ENCODE measurements at places on chromosomes 5 and 9.

DNA sequence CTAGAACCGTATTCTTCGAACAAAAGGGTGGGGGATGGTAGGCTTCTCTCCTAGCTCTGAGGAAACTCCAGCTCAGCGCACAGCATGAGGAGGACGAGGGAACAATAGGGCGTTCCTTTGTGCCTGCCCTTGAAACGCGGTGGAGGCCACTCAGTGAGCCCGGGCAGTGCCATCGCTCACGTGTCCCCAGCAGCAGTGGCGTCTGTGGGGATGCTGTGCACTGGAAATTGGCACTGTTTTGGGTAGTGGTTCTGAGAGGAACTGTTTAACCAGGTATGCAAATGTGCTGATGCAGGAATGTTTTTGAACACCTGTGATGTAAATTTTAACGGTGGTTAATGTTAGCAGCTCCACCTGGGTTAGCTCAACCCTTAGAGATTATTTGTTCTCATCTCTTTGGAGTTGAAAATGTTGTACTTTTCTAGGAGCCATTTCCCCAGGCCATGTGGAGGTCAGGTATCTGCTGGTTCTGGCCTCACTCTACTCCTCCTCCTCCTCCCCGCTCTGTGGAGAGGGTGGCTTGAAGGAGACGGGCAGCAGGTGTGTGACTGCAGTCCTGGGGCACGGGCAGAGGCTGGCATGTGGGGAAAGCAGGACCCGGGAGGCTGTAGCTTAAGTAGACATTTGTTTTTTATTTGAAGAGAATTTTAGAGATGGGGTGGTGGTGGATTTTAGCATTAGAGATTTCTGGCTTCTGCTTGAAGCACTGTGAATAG is 48.3 kb downstream of the EHMT1 start:
- DNase-seq = peak; percentile 30

GRCh38 chr5:42404366-42404765 is 18.9 kb upstream of the GHR start:
- DNase-seq = no peak

- no peak for DNase-seq
Observed at GRCh38 chr9:109245310-109245897, 75.5 kb downstream of the EPB41L4B start.

GRCh38 chr9:133285252-133285775 is 10.3 kb upstream of the ABO start:
- DNase-seq = no peak

DNA sequence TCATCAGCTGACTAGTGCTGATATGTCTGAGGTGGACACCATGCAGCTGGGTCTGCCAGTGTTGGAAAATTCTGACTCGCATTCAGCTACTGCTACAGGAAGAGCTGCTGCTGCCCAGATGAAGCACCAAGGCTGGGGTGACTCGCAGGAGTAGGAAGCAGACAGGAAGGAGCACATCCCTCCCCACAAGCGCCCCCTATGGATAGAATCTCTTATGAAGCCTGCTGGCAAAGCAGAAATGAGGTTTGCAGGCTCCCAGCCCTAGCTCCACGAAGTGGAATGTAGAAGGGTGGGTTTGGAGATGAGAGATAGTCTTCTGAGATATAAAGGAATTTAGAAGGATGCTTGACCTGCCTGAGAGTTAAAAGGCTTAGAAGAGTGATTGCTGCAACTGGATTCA is 443.0 kb downstream of the ACTL7B start:
- no peak for DNase-seq

DNA sequence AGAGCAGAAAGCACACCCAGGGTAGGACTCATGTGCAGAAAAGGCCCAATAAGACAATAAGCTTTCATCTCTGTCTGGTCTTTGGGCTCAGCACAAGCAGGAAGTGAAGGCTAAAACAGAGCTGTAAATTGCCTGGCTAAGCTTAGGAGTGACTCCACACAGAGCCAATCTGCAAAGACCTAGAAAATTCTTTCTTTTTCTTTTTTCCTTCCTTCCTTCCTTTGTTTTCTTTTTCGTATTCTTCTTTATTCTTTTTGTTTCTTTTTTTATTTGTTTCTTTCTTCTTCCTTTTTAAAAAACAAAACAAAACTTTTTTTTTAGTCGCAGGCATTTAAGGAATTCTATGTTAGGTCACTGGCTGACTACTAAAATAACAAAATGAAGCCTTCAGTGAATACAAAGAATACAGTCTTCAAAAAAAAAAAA is 12.2 kb downstream of the SLC35A4 start:
- DNase-seq = no peak

DNA sequence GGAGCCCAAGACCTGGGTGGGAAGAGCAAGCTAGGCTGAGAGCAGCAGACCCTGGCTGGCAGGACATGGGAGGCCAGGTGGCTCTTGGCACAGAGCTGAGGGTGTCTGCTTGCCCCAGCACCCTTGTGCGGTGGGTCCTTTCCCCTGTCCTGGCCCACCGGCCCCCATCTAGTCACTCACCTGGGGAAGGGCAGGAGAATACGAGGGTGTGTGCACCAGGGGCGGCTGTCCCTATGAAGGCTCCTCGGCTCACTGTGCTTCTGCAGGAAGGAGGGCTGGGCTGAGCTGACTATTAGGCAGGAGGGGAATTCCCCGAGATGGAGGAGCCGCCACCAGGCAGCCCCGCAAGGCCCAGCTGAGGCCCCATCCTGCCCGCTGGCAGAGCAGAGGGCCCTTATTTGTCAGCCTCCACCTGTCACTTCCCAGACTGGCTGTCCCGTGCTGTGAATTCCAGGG is 6.1 kb upstream of the TNIP1 start:
- DNase-seq = no peak

GRCh38 chr9:113600023-113600823 is 136.7 kb downstream of the RGS3 start:
- no peak for DNase-seq

DNA sequence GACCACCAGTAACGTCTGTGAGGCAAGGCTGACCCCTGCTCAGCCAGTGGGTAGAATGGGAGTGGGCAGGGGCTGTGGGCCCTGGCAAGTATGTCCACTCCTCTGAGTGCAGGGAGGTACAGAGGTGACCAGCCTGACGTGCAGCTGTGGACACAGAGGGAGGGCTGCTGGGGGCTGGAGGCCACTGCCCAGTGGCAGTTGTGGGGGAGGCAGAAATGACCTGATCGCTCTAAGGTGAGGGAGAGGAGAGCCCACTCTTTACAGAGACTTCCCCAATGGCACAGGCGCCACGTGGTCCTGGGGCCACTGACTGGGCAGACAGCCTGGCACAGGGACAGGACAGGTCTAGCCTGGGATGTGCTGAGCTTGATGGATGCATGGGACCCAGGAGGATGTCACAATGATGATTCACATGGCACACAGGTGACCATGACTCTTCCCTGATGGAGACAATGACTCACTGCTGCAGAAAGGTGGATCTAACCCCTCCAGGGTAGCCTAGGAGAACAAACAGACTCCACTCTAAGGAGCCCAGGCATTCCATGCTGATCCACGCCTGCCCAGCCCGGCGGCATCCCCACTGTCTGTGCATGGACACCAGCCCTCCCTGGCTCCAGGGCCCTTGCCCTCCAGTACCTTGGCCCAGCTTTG is 7.7 kb downstream of the LPCAT1 start:
- no peak for DNase-seq

GRCh38 chr5:132589467-132589866 is 32.7 kb downstream of the RAD50 start:
- DNase-seq = no peak

DNA sequence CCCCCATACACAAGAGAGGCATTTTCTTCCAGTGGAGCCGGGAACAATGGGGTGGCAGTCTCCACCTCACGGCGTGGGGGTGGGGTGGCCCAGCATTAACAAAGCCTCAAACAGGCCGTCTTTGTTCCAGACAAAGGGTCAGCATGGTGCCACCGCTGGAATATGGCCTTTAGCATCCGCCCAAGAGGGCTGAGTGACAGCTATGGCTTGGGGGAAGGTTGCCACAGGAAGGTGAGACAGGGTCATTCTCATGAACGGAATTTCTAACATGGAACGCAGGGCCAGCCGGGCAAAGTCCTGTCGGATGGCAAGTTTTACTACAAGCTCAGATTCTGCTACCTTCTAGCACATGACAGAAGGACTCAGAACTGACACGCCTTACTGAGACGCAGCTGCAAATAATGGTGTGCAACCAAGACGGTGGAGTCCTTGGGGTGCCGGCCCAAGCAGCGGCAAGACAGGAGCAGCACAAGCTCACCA is 64.0 kb downstream of the OTULIN start:
- peak; percentile 64 for DNase-seq

GRCh38 chr5:51286046-51286445 is 97.2 kb upstream of the ISL1 start:
- no peak for DNase-seq

DNA sequence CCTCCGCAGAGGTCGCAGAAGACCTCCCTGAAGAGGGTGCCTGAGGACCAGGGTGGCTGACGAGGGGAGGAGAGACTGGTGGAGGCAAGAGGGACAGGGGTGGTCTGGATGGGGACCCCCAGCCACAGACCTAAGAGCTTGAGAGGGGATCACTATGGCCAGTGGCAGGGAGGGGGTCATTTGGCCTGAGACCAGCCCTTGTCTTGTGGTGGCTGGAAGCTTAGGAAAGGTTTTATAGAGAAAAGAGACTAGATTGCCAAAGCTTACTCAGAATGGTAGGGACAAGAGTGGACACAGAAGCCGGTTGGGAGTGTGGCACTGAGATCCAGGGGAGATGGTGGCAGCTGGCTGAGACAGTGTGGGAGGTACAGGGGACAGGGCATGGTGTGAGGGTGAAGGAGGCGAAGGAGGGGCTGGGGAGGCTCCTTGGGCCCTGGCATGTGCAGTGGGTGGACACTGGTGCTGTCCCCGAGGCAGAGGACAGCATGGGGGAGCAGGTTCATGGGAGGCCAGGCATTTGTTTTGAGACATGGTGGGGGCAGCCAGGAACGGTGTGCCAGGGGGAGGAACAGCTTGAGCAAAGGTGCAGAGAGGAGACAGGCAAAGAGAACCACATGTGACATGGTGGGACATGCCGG is 123.0 kb downstream of the C9orf50 start:
- no peak for DNase-seq

GRCh38 chr5:127311781-127312525 is 21.4 kb downstream of the MEGF10 start:
- DNase-seq = no peak

DNA sequence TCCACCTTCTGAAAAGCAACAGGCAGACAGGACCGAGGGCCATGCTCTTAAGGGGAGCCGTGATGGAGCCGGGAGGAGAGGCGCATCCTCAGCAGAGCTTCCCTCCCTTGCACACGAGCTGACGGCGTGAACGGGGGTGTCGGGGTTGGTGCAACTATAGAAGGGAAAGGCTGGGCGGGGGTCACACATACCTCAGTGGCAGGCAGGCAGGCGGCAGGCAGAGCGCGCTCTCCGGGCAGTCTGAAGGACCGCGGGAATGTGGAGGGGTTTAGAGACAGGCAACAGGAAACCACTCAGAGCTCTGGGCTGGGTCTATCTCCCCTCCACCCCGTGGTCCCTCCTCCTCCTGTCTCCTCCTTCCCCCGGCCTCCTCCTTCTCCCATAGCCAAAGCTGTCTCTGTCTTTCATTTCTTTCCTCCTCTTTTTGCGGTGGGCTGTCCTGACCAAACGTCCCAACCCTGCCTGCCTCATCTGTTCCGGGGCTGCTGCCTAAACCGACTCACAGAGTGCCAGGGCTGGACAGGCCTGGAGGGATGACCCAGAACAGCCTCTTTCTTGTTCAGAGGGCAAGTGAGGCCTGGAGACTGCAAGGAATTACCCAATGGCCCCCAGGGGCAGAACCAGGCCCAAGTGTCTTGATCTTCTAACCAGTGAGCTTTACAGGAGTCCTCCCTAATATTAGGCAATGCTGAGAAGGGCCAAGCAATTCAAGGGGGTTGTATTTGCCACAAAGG is at the start of gene SPARC:
Gene SPARC, minus strand, starts transcription at position 242 of the 734 bp plus-strand sequence. CDS start 10,727 bp downstream, outside the sequence.
- peak; percentile 54 for DNase-seq

GRCh38 chr9:86406366-86406765 is 52.2 kb upstream of the TUT7 start:
- DNase-seq = no peak

DNA sequence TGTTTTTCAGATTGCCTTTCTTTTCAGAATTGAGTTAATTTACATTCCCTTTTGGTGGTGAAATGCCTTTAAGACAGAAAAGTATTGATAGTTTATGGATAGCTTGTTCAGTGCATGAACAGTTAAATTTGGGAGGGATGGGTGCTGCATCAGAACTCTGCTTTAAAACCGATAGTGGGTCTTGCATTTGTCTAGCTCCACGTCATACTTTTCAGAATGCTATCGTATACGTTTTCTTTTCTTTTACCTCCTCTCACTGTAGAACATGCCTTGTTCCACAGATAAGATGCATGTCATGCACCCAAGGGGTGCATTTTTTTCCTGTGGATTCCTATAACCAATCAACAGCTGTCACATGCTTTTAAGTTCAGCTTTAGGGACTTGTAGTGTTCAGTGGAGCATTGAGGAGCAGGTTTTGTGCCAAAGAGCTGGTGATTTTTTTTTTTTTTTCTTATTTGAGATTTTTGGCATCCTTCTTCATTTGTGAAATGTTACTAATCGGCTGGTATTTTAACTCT is 2.3 kb downstream of the SLC44A1 start:
- no peak for DNase-seq

DNA sequence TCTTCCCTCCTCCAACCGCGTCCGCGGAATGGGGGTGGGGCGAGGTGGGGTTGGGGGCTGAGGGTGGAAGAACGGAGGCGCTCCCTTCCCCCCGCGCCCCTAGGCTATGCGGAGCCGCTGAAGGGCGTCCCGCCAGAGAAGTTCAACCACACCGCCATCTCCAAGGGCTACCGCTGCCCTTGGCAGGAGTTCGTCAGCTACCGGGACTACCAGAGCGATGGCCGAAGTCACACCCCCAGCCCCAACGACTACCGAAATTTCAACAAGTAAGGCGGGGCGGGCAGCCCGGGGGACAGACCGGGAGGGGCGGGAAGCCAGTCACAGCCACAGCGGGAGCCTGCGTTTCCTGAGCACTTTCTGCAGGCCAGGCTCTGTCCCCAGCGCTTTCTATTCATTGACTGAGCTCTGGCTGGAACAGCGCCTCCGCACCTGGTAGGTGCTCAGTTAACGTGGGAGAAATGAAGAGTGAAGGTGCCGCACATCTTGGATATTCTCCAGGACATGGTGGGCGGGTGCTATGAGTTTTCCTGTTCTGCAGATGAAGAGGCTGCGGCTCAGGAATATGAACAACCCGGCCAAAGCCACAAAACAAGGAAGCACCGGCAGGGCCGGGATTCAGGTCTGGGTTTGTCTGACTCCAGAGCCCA is 11.3 kb downstream of the MYOZ3 start:
- DNase-seq = peak; percentile 35

DNA sequence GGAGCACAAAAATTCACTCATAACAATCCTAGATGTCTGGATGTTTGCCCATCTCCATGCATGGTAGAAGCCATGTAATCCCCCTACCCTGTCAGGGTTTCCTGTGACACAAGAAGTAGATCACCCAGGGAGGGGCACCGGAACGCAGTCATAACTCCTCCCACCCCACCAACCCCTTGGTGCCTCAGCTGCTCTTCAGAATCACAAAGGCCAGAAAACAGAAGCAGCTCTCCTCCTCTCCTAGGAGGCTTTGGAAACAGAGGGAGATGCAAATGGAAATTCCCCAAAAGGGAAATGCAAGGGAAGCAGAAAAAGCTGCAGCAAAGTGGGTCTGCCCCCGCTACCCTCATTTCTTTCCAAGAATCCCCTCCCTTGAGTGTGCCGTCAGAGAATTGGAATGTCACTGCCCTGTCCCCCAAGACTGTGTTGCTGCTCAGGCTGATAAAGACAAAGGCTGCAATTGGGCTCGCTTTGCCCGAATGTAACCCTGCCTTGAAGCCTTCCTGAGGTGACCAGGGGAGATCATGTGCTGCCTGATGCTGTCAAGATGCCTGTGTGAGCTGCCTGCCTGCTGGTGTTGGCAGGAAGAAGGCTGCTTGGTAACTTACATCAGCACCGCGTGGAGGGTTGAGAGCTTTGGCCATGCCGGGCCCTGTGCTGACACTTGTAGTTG is 65.5 kb upstream of the ABCA1 start:
- no peak for DNase-seq
